ENCODE measurements at places on chromosomes 13 and 19.

- no peak for DNase-seq
These were observed 72.4 kb downstream of the TSHZ3 start for GRCh38 chr19:31276831-31277230.

GRCh38 chr19:7590256-7590655 is 5.4 kb upstream of the CAMSAP3 start:
- DNase-seq = no peak

- no peak for DNase-seq
These were observed 88.1 kb downstream of the POSTN start for GRCh38 chr13:37510441-37510840.

- no peak for DNase-seq
These were observed 75.3 kb upstream of the SCEL start for GRCh38 chr13:77460195-77460594.

DNA sequence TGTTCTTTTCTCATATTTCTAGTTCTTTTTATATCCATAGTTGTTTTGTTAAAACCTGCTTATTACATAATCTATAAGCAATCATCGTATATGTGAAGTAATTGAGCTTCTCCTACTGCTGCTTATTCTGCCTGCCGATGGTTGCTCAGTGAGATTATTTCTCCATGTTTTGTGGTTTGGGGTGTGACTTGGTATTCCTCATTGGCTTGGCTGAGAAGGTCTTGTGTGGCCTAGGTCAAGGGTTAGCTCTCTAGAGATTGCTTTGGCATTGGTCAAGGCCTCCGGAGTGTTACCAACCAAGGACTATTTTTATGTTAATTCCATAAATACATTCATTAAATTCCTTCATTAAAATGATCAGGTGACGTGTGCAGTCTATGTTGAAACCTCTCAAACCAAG is 302.8 kb downstream of the MYO16 start:
- no peak for DNase-seq

DNA sequence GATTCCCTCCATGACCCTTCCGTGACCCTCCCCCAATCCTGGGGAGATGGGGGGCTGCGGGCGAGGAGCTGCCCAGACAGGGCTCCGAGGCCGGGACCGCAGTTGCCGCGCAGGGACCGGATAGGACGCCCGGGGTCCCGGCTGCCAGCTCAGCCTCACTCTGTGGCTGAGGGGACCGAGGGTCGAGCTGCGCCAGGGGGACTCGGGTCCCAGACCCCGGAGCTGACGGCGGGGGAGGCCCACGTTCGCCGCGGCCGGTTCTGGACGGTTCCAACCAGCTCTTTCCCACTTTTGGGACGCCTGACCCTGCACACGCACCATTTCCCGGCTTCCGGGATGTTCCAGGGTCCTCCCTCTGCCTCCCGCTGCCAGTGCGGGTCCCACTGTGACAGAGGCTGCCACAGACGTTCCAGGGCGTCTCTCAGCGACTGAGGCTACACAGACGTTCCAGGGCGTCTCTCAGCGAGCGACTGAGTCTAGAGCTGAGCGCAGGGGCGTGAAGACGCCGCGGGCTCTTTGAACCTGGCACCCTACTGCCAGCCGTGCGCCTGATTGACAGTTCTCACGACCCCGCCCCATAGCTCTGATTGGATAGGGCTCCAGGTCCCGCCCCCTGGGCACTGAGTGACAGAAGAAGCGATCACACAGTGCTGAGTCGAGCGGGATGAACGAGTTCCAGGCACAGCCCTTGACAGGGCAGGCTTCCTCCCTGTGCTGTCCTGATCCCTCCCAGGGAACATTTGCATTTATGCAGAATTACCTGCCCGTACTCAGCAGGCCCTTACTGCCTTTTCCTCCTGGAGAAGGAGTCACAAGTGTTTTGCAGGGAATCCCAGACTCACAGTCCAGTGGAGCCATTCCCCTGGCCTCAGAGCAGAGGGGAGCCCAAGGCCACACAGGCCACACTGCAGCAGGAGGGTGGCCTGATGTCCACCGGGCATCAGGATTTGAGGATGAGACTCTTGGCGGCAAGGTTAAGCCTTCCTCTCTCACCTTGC is at the start of gene ZNF563:
Gene ZNF563 (minus strand): TSS at position 472 of the 998 bp plus-strand sequence. CDS start 151 bp downstream, at position 321.
- DNase-seq = peak; percentile 98

DNA sequence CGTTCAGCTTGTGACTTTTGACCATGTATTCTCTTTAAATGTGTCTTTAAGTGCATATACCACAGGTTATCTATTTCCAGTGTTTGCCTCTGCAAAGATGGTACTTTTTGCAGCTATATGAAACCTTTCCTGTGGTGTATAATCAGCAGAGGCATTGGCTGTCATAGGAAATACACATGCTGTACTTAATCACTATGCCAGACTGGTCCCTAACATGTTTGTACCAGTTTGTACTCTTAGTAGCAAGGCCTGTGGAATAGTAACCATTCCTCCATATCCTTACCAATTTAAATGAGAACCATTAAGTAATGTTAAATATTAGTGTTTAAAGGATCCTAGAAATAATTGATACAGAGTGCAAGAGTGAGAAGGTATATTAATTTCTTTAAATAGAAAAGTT is 69.8 kb downstream of the CDK8 start:
- DNase-seq = no peak

GRCh38 chr13:37485756-37486155 is 112.8 kb downstream of the POSTN start:
- no peak for DNase-seq

- DNase-seq = no peak
These were observed 19.9 kb upstream of the GPR183 start for GRCh38 chr13:99327126-99327525.

DNA sequence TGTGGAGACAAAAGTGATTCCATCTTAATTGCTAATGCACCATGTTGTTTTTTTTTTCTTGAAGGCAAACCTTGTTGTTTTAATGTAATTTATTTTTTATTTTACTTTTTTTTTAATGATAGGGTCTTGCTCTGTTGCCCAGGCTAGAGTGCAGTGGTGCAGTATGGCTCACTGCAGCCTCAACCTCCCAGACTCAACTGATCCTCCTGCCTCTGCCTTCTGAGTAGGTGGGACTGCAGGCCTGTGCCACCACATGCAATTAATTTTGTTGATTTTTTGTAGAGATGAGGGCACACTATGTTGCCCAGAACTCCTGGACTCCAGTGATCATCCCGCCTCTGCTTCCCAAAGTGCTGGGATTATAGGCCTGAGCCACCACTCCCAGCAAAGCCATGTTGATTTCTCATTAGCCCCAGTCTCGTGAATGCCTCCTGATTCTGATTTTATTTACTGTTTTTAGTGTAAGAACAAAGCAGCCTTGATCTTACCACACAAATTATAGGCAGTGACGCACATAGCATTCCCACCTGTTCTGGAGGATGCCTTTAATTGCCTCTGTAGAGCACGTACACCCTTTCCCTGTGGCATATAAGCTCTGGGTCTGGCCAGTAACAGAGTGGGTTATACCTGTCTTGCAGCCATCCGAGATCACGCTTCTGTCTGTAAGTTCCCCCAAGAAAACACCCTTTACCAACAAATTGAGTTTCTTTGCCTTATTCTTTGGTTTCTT is 150.4 kb downstream of the GGACT start:
- no peak for DNase-seq

DNA sequence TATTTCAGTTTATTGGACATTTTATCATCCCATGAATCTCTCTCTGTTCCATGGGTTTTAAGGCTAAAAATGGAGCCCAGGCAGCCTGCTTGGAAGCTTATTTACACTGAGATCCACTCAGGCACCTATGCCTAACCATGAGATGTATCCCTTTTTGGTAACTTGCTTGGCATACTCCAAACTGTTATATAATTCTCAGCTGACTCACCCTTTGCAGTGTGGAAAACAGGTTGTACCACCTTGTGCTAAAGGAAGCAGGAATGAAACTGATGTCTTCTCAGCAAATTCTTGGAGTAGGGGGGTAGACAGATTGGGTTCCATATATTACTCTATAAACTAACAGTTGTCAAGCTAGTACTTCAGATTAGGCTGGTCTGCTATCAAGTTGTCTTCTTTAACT is 483.6 kb downstream of the KLF5 start:
- no peak for DNase-seq

GRCh38 chr19:35848486-35848885 is 3.8 kb downstream of the NPHS1 start:
- no peak for DNase-seq

GRCh38 chr13:114063545-114064449 is 68.6 kb downstream of the RASA3 start:
- peak; percentile 38 for DNase-seq

DNA sequence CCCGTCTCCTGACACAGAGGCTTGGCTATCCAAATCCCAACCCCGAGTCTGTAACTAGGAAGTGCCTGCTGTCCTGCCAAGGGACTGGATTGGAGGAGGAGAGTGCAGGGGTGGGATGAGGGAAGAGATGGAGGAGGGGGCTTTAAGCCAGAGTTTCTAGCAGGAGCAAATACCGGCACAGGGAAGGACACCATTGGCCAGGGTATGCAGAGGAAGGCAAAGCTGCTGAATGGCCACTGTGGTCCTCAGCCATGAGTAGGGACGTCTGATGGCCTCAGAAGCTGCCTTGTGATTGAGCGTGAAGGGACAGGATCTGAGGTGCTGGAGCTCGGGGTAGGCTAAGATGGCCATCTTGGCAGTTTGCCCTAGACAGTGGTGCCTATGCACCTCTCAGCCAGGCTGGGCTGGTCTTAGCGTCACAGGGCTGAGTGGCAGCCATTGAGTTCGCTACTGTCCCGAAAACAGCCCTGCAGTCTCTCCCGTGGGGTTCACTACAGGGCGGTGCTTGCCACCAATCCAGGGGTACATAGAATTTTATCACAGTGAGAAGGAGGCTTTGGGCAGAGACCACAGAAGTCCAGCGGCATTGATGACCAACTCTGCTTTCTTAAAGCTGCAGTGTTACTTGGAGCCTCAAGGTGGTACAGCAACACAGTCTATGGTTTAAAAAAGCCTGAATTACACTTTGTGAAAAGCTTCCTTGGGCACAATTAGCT is 61.8 kb downstream of the AKAP11 start:
- peak; percentile 62 for DNase-seq

- no peak for DNase-seq
These were observed 661.7 kb upstream of the SLITRK1 start for GRCh38 chr13:84543962-84544361.

DNA sequence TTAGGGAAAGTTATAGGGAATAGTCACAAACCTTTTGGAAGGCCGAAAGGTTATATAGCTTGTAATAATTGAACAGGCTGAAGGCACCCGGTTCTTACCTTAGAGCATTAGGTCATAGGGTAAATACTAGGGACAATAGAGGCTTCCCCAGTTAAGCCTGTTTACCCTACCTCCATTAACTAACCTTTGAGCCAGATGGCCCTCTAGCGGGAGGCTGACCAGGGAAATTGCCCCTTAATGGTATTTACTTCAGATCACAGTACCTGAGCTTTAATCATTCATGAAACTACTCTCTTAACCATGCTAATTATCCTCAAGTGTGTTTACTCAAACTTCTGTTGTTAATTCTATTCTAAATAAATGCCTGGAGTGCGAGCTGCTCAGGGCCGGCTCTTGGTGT is 20.4 kb upstream of the ZNF83 start:
- DNase-seq = no peak

- no peak for DNase-seq
These were observed 482.3 kb upstream of the ZNF507 start for GRCh38 chr19:31863122-31863521.

GRCh38 chr19:21358768-21359451 is at the start of gene ZNF738:
Gene ZNF738 (plus strand): TSS chr19:21359000. CDS start chr19:21359141, 141 bp downstream.
- DNase-seq = peak; percentile 98

- DNase-seq = no peak
These were observed 41.1 kb downstream of the ARHGAP35 start for GRCh38 chr19:46901701-46902401.

DNA sequence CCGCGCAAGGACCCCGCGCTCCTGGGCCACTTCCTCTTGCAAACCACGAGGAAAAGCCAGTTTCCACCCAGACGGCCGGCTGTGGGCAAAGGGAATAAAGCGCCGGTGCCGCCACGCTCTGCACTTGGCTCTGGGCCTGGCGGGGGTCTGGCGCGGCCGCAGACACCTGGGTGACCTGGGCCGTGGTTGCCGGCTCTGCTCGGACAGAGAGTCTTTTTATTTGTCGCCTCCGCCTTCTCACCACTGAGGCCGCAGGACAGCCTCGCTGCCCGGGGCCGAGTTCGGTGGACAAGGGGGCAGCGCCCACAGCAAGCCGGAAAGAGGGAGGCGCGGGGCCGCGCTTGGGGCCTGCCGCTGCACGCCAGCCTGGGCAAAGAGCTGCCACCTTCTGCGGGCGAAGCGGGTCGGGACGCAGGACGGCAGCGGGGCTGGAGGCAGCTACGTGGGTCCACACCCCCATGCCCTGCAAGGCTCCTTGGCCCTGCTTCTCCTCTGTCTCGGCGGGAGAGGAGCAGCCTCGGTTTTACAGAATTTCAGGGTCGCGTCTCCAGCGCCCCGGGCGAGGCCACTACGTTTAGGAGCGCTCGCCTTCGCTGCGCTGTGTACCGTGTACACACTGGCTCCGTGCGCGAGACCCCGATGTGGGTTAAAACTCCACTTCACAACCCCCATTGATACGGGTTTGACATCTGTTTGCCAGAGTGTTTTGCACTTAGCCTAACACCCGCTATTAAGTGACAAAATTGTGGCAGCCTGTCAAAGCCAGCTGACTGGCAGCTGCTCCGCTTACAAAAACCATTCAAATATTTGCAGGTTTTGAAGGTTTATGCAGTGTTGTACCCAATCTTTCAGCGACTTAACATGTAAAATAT is 13.0 kb upstream of the SOX1 start:
- peak; percentile 65 for DNase-seq

DNA sequence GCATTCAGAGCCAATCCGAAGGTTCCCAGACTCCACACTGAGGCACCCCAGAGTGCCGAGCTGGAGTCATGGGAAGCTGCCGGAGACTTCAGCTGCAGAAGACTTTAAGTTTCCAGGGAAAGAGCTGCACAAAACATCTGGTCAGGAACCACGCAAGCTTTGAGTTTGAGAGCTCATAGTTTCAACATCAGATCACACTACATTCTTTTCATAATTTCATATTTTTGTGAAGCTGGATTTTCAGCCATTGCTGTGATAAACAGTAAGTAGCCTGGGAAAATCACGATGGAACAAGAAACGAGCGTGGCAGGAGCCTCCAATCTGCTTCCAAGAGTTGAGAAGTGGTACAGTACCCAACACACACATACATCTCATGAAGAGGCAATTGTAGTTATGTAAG is 25.5 kb upstream of the ATP12A start:
- DNase-seq = no peak

DNA sequence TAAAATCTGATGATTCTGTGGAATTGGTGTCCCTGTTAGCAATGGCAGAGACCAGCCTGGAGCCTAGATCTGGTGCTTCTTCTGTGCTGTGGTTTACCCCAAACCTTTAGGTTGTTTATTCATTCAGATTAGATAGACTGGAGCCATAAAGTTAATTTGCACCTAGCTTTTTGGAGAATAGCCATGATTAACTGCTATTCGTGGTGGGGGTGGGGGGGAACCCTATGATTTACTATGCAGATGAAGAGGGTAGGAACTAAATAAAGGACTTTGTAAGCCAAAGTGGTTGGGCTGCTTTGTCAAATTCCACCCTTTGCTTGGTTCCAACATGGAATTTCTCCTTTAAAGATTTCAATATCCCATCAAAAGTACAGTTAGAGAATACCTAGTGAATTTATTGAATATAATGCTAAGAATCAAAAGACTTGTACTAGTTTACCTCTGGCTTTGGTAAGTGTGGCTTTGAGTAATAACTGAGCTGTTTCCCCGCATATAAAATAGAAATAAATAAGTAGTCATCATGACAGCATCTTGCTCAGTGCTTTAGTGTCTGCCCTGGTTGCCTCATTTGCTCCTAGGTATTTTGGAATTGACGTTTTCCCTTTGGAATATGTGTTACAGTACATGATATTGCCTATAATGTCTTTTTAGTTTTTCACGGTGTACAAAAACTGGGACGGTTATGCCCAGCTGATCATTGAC is 27.6 kb downstream of the SKA3 start:
- no peak for DNase-seq

- DNase-seq = no peak
These were observed 226.3 kb downstream of the DLEU7 start for GRCh38 chr13:50617134-50617721.
